Activated gamma-delta T cell treated with Interleukin-2 at 50 U/mL for 16 hours (primary cell): ENCODE measurements at places on chromosomes 16 and 17.

DNA sequence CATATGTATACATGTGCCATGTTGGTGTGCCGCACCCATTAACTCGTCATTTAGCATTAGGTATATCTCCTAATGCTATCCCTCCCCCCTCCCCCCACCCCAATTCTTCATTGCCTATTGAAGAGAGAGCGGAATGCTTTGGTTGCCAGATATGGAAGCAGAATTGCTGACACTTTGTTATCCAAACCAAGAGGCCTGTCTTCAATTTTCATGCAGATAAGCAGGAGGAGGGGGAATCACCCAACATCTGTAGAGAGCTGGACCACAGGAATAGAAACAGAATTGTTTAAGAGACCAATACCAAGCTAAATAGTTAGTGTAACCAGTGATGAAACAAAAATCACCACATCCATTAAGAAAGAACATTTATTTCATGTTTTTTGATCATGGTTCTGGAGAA lies 7.1 kb downstream of the ASPA start:
- DNase-seq = no peak

- no peak for DNase-seq
These were observed 126.0 kb upstream of the SDK2 start for GRCh38 chr17:73770115-73770848.

- no peak for DNase-seq
These were observed 26.8 kb upstream of the ELAC2 start for GRCh38 chr17:13044572-13045065.

DNA sequence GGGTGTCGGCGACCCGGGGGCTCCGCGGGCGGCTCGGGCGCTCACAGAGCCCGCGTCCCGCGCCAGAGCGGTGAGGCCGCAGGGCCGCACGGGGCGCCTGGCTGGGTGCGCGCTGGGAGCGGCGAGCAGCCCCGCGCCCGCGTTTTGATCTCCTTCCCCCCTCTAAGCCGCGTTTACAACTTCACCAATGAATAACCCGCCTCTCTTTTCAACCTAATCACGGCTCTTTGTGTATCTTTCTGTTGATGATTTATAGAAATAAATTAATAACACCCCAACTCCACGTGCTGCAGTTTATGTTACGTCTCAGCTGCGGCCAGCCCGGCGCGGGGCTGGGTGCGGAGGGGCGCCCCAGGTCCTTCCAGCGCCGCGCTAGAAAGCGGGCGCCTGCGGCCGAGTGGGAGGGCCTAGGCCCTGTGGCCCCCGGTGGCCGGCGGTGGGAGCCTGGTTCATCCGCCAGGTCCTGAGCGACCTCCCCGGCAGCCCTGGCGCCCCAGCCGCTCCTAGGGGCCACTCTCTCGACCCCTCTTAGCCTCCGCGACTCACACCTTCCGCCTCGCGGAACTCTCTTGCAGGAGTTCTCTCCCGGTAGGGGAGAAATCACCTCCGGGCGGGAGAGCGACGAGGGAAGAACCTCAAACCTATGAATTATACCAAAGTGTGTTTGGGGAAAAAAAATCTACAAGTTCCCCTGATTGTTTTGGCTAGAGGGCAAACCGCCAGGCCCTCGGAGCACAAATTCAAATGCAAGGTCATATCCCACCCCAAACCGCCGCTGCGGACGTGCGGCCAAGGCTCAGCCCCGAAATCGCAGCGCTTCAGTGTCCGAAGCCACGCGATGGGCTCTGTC lies 1.9 kb downstream of the HNF1B start:
- DNase-seq = no peak

GRCh38 chr16:62021161-62021581 lies 15.1 kb downstream of the CDH8 start:
- no peak for DNase-seq
